Bronchial epithelial cell (primary cell): ENCODE measurements at places on chromosomes 3 and 15. TPM values are rescaled to one million over a fixed set of nuclear protein-coding genes. Genes with fewer than 3 reads are reported as not detected.

The LOXL1 gene
- 5.3 and 7.2 TPM in 2 replicates for total RNA-seq

The PDZRN3 gene
- 0.77 and 0.79 TPM in 2 replicates for total RNA-seq

The EXD1 gene
- under 0.01 and 0.13 TPM in 2 replicates for total RNA-seq

The AGBL1 gene
- total RNA-seq = not detected in 2 replicates

The PEX5L gene
- total RNA-seq = under 0.01 TPM in 2 replicates

The LRRN1 gene
- 0.26 TPM in 2 replicates for total RNA-seq

The ALDH1L1 gene
- total RNA-seq = 9.1 and 11.1 TPM in 2 replicates

The CA12 gene
- total RNA-seq = 44.0 TPM in 2 replicates

- no peak for DNase-seq
Measured at GRCh38 chr3:113628316-113628715, 68.1 kb downstream of the USF3 start.

- no peak for DNase-seq
Measured at GRCh38 chr3:159806412-159806811, 182.2 kb upstream of the IL12A start.

- no peak for DNase-seq
Measured at GRCh38 chr3:158743664-158744566, 11.7 kb upstream of the RARRES1 start.

DNA sequence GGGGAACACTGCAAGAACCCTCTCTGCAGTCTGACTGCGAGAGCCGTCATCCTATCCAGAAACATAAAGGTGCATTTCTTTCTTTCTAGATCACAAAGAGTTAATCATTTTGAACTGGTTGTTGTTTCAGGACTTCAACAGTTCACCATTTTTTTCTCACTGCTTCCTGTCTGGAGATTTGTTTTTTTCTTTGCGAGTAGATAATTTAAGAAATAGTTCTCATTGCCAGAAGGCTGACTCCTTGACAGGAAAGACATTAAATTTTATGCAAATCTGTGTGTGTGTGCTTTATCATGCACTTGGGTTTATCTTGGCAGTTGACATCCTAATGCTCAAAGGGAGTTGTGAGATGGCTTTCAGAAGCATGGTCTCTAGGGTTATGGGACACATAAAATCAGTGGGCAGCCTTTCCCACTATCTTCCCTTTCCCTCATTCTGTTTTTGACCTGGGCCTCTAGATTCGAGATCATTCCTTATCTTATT lies 123.5 kb upstream of the TBL1XR1 start:
- DNase-seq = no peak

DNA sequence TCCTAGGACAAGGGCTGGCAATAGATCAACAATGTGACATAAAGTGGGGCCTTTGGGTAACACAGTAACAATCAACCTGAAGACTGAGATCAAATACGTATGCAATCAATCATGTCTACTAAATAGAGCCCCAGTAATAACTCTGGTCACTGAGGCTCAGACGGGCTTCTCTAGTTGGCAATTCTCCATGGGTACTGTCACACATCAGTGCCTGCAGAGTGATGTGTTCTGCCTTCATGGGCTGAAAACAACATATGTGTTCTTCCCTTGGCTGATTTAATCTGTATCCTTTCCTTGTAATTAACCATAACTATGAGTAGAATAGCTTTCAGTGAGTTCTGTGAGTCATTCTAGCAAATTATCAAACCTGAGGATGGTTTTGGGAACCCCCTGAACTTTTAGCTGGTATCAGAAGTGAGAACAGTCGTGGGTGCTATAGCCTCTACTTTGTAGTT lies 113.6 kb downstream of the TMCO5A start:
- no peak for DNase-seq

GRCh38 chr3:43906849-43907507 lies 216.2 kb downstream of the ABHD5 start:
- DNase-seq = no peak

DNA sequence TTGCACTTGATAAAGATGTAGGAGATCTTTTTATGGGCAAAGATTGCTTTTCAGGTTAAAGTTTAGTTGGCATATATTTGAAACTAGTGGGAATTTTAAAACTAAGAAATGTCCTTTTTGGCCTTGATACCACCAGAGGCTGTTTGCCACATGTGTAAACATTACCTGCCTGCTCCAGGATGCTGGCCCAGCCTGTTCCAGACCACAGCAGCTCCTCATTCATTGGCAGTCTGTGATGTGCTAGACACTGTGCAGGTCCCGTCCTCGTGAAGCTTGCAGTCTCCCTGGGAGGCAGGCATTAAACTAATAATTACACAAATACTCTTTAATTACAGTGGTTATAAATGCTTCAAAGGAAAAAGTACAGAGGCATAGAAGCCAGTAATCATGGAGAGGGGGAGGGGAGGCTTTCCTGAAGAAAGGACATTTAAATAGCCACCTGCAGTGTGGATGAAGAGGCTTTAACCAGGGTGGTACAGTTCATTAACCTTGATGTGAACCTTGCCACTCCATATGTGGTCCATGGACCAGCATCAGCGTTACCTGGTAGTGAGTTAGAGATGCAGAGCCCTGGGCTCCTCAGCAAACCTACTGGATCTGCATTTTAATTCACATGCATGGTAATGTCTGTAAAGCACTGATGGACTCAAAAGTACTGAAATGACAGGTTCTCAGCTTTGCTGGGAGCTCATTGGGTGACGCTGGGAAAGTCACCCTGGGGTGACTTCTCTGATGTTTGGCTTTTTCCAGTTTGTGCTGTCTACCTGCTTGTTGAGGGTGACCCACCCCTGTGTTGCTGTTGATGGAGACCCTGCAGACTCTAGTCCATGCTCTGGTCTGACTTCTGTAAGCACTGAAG lies 5.3 kb downstream of the ZNF710 start:
- DNase-seq = no peak

DNA sequence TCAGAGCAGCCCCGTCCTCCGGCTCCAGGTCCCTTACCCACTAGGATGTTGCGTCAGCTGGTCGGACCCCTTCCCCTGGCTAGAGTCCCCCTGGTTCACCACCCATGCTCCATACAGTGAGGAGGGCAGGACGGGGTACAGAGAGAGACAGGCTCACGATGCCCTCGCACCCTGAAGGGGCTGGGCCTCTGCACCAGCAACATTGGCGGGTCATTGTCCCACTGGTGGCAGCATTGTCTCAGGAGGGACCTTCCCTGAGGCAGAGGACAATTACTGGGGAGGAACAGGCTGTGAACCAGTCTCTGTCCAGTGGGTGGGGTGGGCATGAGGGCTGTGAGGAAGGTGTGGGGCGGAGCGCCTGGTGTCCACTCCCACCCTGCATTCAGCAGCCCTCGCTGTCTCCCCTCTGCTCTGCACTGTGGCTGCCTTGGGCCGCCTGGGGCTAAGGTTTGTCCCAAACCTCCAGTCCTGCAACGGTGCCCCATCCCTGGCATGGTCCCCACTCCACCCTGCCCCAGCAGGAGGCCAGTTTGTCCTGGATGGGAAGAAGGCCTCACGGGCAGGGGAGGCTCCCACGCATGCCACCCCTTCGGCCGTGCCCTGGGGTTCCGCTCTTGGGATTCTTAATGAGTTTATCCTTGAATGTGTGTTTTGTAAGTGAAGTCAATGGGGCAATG lies 48.0 kb upstream of the KLF13 start:
- DNase-seq = no peak

GRCh38 chr15:50358845-50359244 lies 3.8 kb upstream of the GABPB1 start:
- DNase-seq = peak; percentile 33

DNA sequence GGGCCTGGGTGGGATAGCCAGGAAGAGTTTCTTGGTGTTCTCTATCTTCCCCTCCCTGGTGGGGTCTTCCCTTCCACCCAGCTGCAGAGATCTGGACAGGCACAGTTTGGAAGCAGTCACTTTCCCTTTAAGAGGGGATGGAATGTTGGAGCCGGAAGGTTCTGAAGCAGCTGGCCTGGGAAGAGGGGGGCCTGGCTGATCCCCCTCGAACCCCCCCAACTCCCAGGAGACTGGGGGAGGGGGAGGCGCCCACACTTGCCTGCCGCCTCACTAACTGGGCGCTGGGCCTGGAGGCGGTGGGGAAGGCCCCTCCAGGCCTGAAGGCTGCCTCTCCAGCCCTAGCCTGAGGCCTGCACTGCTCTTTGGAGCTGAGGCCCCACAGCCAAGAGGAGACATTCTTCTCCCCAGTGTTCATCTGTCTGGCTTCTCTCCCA lies 1.4 kb downstream of the DVL3 start:
- DNase-seq = no peak

DNA sequence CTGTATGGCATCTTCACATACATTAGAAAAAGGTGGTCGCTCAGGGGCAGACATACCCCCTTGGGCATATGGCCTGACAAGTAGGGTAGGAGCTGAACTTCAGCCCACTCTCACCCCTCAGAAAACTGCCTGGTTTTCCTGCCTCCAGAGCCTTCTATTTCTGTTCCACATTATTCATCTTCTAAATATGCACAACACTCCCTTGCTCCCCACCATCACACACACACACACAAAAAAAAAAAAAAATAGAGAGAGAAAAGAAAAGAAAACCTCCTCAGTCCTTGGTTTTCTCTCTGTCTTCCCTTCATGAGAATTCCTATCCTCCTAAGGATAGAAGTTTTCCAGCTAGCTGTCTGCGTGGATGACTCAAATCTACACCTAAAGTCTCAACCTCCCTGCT lies 5.6 kb upstream of the ROPN1 start:
- no peak for DNase-seq

DNA sequence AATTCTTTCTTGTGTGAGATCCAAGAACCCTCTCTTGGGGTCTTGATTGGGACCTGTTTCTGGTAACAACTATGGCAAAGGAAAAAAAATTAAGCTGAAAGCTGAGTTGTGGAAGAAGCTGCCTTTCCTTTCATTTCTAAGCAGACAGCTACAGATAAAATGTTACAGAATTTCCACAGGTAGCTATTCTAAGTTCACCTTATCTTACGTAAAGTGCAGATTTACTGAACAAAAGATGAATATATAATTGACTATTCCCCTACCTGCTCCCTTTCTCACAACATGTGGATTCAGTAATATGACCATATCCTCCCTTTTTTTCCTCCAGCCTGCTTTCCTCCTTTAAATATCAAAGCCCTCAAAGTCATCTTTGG lies 36.6 kb downstream of the CLEC3B start:
- DNase-seq = no peak

DNA sequence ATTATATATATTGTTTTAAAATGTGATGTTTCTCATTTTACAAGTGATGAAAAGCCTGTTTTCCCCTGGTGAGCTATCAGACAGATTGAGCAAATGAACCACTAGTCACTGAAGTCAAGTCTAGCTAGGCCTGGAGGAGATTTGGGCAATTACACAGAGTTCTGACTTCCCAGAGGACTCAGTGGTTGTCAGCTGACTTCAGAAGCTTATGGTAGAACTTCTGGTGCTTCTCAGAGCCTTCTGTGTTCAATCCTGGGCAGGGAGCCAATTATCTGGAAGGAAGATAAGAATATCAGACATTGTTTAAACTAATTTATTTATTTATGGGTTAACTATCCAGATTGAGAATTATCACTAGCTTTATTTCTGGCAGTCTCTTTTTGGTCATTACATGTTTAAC lies 37.7 kb upstream of the NAALADL2 start:
- DNase-seq = no peak

DNA sequence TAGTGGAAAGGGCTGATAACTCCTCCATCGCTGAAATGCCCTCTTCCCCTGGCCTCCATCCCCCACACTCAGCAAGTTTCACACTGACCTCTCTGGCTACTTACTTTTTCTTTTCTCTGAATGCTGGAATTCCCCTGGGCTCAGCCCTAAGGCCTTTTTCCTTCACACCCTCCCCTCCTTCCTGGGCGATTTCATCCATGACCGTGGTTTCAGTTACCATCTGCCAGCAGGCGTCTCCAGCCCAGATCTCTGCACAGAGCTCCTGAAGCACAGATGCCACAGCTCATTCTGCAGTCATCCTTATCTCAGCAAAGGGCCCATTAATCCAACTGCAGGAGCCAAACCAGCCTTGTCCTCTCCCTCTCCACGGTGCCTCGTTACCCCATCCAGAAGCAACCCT lies 114.0 kb downstream of the RFTN1 start:
- peak; percentile 50 for DNase-seq

DNA sequence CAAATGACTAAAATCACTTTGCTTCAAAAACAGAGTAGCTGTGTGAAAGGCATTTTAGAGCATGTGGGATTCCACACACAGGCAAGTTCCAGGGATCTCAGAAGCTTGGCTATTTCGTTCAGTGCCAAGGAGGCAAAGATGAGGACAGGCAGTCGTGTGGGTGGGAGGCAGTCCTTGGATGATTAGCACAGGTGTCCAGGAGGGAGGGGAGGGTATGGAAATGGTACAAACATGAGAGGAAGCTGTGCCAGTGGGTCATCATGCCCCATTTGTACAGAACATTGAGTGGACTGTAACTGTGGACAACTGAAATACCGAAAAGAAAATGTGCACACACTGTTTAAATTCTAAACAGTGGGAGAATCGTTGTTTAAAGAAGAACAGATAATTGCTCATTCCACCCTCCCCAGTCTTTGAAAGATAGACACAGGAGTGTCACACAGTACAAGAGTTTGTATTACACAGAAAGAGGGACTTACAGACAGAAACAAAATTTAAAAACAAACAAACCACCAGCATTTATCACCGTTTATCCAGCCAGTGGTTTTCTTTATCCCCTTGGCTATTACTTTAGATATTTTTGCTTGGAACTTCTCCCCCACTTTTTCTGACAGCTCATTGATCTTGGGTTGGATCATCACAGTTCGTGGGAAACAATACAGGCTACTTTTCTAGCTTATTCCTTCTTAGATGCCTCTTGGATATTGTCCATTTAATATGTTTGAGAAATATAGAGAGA lies 122.9 kb downstream of the GREM1 start:
- DNase-seq = no peak

DNA sequence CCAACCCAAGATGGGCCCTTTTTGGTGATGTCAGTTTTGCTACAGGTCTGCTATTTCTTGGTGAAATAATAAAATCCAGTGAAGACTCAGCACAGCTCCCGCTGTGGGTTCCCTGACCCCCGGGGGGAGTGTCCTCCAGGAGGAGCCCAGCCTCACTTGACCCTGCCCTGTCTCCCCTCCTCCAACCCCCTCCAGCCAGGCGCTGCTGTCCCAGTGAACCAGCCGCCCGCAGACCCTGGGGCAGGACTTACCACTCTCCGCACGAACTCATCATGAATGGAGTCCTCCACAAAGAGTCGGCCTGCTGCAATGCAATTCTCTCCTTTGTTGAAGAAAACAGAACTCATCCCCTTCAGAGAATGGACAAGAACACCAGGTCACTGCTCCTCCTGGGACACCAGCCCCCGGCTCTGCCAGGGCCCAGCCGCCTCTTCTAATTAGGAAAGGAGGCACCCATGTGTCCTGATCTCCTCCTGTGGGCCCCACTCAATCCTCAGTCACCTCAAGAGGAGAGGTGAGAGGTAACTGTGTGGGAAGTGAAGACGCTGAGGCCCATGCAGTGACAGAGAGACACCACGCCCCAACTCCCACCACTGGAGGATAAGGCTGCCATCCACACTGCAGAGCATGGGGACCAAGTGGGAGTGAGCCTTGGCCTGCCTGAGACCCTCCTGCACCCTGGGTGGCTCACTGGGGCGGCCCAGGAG lies 28.8 kb upstream of the SLC41A3 start:
- no peak for DNase-seq

DNA sequence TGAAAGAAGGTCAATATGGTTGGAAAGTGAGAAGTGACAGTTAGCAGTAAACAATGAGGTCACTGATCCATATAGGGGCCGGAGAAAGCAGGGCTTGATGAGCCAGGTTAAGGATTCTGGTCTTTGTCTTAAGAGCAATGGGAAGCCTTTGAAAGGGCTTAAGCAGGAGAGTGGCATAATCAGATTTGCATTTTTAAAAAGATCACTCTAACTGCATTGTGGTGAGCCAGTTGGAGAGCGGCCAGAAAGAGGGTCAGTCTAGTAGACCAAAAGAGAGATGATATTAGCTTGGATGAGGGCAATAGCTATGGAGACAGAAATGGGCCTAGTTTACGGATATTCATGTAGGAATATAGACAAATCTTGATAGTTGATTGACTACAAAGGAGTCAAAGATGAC lies 46.6 kb downstream of the CPNE4 start:
- no peak for DNase-seq
